SK-MEL-5 (cell line): ENCODE measurements at places on chromosomes 5 and 9. TPM values are rescaled to one million over a fixed set of nuclear protein-coding genes. Genes with fewer than 3 reads are reported as not detected.
A peak's percentile ranks its signal among the peaks of the same experiment; 100 is the strongest.

The PCDHGA4 gene
- total RNA-seq: 1.4 and 1.6 TPM in 2 replicates

The PHF24 gene
- total RNA-seq: 0.71 and 1.3 TPM in 2 replicates

GRCh38 chr5:179828756-179829421 is 8.2 kb downstream of the SQSTM1 start:
- no peak for DNase-seq

GRCh38 chr9:85645909-85646627 is 95.7 kb downstream of the AGTPBP1 start:
- DNase-seq: no peak

GRCh38 chr5:62786099-62786498 is 207.5 kb downstream of the LRRC70 start:
- no peak for DNase-seq

DNA sequence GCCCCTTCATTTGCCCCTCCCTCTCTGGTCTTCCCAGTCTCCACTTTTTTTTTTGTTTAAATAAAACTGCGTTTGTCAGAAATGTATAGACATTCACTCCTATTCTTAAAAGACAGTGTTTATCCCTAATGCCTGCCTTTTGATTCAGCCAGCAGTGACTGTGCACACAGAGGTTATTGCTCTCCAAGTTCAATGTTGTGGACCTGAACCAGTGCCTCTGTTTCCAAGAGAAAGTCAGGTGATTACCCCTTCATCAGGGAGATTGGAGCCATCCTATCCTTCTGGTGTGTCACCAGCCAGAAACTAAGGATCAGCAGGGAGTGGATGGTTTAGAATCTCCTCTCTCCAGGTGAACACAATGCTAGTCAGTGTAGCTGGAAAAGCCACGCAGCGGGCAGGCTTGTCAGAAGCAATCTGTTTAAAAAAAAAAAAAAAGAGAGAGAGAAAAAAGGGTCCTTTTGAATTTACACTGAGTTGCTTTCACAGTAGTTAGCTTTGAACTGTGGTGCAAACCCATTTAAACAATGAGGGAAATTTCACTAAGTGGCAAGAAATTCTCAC is 167.5 kb upstream of the DMRT1 start:
- DNase-seq: peak; percentile 66
